ENCODE measurements at places on chromosomes 3 and 15.
A peak's percentile ranks its signal among the peaks of the same experiment; 100 is the strongest.

DNA sequence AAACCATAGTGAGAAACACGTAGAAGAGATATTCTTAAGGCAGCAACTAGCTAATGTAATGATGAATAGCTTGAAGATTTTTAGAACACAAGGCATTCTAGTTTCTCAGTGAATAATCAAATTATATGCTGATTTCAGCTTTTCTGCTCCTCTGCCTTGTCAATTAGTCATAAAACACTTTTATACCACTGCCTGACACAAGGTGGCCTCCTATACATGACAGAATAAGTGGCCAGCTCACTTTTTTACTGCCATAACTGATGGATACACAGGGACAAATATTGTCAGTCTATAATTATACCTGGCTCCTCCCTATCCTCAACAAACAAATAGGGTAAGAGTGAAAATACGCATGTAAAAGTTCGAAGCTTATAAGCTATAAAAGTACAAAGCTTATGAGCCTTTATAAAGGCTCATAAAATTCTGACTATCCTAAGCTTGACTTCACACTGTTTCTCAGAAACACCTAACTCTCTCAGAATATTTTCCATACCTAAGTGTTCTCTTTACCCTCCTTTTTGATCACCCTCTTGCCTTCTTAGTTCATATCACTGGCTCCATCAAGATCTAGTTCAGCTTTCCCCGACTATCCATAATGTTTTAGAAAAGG, 81.6 kb downstream of the HERC1 start:
- no peaks in the 10 kb centered on the region for H3K27me3 ChIP-seq
- peak; percentile 37 for DNase-seq
- no peaks in the 10 kb centered on the region for H3K36me3 ChIP-seq
- H3K27ac ChIP-seq = no peak overlapping the region
- H3K4me3 ChIP-seq = no peak overlapping the region
- no peaks in the 10 kb centered on the region for H3K4me1 ChIP-seq

DNA sequence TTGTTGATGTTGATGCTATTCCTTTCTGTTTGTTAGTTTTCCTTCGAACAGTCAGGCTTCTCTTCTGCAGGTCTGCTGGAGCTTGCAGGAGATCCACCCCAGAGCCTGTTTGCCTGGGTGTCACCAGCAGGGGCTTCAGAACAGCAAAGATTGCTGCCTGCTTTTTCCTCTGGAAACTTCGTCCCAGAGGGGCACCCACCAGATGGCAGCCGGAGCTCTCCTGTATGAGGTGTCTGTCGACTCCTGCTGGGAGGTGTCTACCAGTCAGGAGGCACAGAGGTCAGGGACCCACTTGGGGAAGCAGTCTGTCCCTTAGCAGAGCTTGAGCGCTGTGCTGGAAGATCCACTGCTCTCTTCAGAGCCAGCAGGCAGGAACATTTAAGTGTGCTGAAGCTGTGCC, 303.2 kb downstream of the ZIC1 start:
- no peaks in the 10 kb centered on the region for H3K27me3 ChIP-seq
- H3K4me1 ChIP-seq = no peaks in the 10 kb centered on the region
- no peak overlapping the region for H3K4me3 ChIP-seq
- no peak for DNase-seq

DNA sequence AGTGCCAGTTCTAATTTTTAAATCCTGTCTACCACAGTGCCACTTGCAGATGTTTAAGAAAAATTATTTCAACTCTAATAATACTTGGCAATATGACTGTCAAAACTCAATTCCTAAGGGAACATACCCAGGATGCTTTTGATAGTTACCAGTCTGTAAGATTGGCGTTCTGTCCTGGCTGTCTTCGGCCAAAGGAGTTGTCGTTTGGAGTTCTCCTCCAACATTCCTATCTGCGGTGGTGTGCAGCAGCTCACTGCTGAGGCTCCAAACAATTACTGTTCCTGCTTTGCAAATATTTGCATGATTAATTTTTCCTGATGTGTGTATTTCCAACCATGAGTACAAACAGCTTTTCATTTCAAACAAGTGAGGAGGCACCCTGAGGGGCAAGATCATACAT, 330.8 kb upstream of the DPH6 start:
- no peak for DNase-seq
- H3K4me3 ChIP-seq = no peak overlapping the region
- H3K36me3 ChIP-seq = no peaks in the 10 kb centered on the region
- no peak overlapping the region for H3K27ac ChIP-seq

DNA sequence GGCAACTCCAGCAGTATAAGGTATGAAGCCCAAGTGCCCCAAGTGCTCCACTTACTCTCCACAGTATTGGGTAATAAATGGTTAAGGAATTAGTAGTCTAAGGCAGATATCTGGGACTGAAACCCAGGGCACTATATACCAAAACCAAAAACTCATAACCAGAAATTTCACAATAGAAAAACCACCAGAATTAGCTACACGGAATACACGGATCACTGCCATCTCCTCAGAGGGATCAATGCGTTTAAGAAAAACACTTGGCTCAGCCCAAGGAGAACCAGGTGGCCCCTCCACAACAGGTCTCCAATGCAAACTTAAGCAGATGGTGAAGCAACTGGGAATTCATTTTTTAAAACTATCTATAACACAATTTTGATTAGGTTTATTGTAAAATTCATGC, 83.6 kb downstream of the FAIM start:
- no peaks in the 10 kb centered on the region for H3K4me1 ChIP-seq
- H3K27me3 ChIP-seq = no peaks in the 10 kb centered on the region
- H3K36me3 ChIP-seq = no peaks in the 10 kb centered on the region
- no peak overlapping the region for H3K27ac ChIP-seq
- no peak for DNase-seq

- no peak overlapping the region for H3K27ac ChIP-seq
- no peak for DNase-seq
- no peaks in the 10 kb centered on the region for H3K27me3 ChIP-seq
- H3K36me3 ChIP-seq = peaks cover 37% of the 10 kb centered on the region
Measured at GRCh38 chr15:85097250-85097649, 115.6 kb downstream of the PDE8A start.
